Activated CD8-positive, alpha-beta memory T cell treated with anti-CD3 and anti-CD28 coated beads, Interleukin-2, amount 50 U/mL, for 48 hours (primary cell): ENCODE measurements at places on chromosomes 5 and 9.

GRCh38 chr5:65984098-65984885 is 57.9 kb downstream of the ERBIN start:
- no peak for DNase-seq

DNA sequence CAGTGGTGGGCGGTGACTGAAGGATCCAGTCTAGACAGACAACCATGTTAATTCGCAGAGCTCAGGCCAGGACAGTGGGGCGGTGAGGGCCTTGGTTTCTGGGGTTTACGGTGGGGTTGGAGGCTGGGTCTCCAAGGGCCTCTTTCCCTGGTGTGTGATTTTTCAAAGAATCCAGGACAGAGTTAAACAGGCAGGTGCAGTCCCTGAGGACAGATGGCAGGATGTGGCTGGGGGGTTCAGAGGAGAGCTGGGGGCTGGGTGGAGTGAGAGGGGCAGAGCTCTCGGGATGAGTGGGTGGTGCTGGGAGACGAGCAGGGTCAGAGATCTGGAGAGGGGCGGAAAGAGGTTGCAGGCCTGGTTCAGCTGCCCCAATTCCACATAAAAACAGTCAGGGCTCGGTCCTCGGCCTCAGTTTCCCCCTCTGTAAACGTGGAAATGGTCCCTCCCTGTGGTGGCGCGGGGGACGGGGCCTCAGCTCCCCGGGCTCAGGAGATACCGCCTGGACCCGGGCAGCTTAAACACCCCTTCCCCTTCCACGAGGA is 145.9 kb downstream of the GAPVD1 start:
- no peak for DNase-seq

DNA sequence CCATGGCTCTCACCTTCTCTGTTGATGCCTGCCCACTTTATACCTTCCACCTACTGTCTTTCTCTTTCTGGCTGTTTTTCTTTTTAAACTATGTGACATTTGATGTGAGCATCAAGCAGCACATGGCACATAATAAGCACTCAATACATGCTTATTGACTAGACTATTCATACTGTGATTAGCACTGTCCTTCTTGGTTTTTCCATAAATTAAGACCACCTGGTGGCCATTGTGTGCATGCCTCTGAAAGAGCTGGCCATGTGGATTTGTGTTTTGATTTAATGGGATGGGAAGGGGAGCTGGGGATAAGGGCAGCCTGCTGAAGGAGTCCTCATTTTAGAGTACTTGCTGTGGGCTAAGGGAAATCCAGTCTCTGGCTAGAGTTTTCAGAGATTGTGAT is 79.4 kb downstream of the ARHGEF28 start:
- DNase-seq, result no peak

DNA sequence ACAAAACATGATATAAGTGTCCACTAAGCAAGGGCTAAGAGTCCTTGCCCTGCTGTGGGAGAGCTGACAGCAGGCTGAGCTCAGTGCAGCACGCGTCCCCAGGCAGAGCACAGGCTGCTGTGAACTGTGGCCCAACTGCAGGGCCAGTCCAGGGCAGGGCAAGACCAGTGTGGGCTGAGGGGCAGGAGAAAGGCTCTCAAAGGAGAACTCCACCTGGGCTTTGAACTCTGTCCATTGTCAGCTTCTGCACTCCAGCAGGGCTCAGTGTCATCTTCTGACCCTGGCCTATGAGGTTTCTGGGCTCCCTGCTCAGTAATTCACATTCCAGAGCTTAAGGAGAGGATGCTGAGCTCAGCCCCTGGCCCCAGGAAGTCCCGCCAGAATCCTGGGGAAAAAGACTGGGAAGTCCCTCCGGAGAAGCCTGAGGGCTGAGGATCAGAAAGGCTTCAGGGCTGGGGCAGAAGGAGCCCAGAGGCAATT is 37.4 kb downstream of the LHFPL2 start:
- no peak for DNase-seq

GRCh38 chr5:110880413-110880812 is 141.6 kb downstream of the SLC25A46 start:
- no peak for DNase-seq

- no peak for DNase-seq
These were observed 10.4 kb upstream of the PTGES start for GRCh38 chr9:129762985-129763926.

DNA sequence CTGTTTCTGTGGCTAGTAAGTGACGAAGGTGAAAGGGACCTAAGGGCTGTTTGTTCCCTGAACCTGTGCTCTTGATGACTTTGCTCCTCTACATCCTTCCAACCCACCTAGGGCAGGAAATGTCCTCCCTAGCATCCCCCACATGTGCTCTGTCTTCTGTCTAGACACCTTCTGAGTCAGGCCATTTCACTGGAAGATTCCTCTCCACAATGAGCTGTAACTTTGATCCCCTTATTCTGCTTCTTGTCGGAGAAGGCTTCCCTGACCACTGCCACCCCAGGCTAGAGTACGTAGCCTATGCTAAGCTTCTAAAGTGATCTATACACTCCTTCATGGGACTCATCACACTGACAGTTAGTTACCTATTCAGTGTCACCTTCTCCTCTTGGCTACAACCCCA is 21.7 kb downstream of the SPAAR start:
- DNase-seq, result no peak

DNA sequence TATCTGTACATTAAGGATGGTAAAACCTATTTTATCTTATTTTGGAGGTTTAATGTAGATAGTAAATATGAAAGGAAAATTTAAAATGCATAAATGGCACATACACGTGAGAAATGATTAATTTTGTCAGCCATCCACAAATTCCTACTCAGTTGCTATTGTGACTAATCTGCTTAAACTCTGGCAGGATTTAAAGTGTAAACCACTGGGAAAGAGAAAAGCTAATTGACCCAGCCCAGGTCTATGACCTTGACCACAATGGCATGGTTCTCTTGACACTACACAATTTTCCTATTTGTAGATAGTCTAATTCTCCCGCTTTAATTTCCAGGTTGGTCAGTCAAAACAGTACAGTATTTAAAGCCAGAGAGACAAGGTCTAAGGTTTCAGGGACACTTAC is 459.0 kb upstream of the KLF4 start:
- no peak for DNase-seq

DNA sequence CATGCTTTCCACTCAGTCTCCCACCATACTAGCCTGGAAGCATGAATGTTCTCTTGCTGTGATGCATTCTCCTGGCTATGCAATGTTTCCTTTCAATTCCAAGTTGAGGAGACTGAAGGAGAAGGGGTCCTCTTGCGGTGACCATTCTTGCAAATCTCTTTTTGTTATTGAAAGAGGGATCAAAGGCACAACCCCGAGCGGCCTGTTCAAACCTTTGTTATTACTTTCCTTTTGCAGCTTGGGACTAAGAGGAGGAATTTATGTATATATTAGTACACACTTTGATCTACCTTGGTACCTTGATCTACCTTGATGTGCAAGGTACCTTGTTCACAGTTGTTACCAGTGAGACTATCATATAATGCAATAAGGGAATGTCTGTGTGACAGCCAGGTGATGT is 147.3 kb downstream of the KCTD16 start:
- DNase-seq, result no peak

- no peak for DNase-seq
These were observed 684 bp upstream of the MED7 start for GRCh38 chr5:157143127-157143971.

GRCh38 chr9:91500509-91501014 is 76.9 kb upstream of the NFIL3 start:
- DNase-seq, result no peak

DNA sequence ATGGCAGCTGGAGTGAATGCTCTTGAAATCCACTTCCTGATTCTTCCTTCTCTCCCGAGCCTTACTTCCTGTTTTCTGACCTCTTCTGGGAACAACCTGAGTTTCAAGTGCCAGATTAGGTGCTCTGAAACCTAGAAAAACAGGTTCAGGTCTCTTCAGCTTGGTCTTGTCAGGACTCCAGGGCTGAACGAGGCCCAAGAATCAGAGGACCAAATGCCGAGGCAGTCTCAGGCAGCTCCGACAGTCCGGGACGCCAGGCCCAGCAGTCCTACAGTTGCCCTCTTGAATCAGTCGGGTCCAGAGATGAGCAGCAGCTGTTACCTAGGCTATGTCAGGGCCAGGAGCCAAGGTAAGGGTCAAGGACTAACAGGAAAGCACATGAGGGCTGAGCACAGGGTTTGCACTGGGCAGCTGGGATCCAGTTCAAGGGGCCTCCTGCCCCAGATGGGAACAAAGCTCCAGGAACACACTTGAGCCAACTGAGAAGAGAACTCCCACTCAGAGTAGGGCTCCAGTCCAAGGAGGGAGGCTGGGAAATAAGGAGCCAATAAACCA is 38.3 kb upstream of the ADRA1B start:
- DNase-seq, result no peak

DNA sequence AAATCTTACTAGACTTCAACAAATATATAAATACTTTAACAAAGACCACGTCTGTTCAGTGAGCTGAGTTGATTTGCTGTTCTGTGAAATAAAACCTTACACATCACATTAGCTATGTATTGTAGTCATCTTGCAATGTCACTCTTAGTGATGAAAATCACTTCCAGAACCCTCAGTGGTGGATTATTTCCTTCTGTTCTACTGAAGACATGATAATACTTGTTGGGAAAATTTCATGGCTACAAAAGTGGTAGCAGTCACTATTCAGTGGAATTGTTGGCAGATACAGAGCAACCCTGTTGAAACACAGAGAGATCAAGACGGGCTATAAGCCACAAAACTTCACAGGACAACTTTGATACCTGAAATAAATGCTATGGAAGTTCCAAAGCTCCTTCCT is 26.7 kb upstream of the FAM169A start:
- no peak for DNase-seq

DNA sequence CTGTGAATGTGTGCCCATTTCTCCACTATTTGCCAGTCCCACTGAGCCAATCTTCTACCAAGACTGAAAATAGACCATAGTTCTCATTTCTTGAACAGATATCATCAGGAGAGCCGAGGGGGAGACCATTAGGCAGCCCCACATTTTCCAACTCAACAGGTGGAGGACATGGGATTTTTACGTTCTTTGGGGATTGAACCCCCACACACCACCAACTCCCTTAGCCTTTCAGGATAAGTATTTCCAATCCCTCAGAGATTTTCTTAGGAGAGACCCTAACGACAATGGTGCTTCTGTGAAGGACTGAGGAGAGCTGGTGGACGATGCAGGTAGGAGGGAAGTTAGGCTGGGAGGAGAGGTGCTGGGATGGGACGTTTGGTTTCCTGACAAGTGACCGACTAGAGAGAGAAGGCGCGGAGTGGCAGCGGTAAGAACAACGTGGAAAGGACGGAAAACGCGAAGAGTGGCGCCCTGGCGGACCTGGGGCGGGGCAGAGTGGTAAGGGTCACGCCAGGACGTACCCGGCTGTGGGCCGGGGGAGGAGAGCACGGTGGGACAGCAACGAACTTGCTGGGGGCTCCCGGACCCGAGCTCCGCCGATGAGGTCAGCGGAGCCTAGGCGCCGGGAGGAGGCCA is 681 bp upstream of the CHSY3 start:
- no peak for DNase-seq

DNA sequence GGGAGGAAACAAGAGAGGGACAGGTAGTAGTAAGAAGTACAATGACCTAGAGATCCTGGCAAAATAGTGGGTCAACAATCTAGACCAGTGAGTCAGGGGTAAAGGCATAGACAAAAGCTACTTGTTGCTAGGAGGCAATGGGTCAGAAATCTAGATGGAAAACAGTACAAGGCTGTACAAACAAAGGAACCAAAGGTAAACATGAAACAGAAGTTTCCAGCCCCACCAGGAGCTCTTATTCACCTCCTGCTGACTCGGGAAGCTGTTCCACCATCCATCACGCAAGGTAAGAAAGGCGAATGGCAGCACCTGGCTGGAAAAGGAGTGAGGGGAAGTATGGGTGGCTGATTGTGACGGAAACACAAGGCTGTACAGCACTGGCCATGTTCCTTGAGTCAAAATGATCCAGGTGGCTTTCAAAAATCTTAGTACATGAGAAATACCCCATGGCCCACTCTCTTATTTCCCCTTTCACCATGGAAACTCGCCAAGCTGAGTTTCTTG is 70.5 kb upstream of the RAI14 start:
- DNase-seq, result no peak
